ENCODE measurements at places on chromosomes 2 and 18.

DNA sequence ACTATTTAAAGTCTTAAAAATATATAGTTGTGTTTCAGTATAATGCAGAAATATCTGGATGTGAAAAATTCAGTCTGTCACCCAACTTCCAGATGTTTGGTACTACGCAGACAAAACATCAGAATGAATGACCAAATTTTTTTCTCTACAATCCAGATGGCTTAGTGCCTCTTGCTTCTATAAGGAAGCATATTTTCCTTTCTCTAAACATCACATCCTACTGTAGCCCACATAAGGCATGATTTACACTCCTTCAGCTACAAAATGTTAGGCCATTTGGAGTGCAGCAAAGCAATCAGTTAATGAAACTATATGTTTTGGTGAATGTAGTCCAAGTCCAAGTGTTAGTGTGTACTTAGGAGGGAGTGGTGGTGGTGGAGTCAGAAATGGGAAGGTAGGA is 162.9 kb upstream of the SIX2 start:
- no peak for DNase-seq

- no peak for DNase-seq
These were observed 10.7 kb downstream of the DBI start for GRCh38 chr2:119377294-119377992.

- DNase-seq, result no peak
These were observed 546.5 kb upstream of the KLHL29 start for GRCh38 chr2:22838461-22838860.

DNA sequence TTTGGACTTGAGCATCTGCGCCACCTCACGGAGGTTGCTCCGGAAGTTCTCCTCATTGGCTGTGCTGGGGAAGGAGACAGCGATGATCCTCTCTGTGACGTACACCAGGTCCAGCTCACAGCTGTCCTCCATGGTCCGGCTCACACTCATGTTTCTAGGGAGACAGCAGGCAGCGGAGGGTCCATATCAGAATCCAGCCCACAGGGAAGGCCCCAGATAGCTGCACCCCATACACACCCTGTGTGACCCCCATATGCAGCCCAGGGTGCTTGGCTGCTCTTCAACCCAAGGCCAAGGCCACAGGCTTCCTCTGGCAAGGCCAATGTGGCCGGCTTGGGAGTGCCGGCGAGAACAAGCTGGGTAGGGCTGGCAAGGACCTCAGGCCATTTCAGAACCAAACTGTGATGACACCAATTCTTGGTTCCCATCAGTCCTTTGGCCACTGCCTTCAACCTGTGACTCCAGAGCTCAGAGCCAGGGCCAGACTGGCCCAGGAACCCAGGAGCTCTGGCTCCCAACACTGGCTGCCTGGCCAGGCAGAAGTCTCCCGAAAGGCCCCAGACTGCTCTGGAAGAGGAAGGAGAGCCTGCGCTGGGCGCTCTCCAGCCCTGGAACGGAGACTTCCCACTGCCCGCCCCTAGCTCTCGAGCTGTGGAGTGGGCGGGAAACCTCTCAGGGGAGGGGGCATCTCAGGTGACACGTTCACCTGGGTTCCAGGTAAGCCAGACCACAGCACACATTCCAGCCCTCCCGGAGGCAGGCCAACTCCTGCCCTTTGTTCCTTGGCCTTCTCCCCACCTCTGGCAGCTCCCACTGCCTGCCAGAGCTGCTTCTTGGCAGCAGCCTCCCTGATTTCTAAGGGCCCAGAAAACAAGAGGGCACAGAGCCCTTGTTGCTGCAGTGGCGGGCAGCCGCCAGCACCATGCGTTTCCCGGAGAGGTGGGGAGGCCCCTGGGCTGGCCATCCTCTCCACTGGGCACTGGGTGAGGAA is 104.7 kb downstream of the TNS1 start:
- no peak for DNase-seq

GRCh38 chr2:230774348-230774951 is 61.8 kb downstream of the CAB39 start:
- no peak for DNase-seq

DNA sequence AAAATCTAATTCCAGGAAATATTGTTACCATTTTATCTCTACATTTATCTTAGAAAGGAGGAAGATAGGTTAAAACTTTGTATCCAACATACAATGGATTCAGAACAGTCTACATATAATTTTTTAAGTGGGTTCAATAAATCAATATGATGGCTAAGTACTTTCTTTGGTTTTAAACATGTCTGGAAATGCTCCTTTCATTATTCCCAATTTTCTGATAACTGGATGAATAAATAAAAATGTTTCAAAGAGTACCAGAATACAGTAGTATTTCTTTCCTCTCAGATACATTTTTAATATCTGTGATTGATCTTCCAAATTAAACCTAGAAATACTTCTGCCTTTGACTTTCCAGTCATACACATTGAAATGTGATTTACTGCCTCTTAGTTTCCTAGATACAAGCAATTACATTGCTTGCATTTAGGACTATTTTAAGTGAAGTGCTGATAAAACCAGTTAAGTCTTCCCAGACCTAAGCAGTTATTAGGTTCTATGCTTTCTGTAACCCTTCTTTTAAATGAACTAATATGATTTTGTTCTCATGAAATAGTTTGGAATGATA is 283.5 kb downstream of the CCDC178 start:
- DNase-seq, result peak; percentile 67

DNA sequence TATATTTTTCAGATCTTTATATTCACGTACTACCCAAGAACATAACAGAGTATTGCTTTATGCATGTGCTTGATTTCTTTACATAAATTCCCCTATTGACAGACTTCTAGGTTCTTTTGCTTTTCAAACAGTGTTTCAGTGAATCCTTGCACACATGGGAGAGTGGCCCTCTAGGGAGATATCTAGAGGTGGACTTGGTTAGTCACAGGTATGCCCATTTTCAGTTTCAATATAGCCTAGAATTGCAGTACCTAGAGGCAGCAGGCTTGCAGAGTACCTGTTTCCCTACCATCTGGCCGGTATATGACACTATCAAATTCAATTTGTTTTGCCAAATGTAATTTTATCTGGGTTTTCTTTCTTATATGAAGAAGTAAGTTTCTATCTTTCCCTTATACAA is 36.8 kb downstream of the EML6 start:
- no peak for DNase-seq

DNA sequence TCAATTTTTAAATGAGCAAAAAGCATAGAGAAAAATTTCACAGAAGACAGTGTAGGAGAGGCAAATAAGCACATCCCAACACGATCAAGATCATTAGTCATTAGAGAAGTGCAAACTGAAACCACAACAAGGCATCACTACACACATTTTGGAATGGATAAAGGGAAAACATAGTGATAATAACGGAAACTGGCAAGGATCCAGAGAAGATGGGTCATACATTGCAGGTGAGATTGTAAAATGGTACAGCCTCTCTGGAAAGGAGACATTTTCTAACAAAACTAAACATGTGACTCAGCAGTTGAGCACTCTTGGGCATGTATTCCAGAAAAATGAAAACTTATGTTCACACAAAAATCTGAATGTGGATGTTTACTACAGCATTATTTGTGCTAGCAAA is 98.3 kb upstream of the TMEM17 start:
- DNase-seq, result no peak

GRCh38 chr2:172372436-172372835 is 55.0 kb upstream of the ITGA6 start:
- peak; percentile 62 for DNase-seq

DNA sequence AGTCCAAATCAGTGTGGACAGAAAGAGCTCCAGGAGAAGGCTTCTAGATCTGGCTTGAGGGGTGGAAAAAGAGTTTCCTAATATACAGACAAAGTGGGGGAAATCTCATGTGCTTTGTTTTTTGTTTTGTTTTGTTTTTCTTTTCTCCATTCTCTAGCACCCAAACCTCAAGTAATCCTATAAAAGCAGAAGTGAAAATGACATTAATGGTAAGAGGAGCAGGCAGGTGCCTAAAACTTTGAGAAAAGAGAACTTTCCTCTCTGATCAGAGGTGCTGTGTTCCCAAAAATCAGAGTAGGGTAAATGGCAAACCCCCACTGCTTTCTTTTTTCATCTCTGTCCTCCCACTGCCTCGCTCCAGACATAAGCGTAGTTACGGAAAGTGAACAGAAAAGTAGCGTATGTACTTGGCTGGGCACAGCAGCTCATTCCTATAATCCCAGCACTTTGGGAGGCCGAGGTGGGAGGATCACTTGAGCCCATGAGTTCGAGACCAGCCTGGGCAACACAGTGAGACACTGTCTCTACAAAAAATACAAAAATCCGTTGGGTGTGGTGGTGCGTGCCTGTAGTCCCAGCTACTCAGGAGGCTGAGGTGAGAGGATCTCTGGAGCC is 77.8 kb downstream of the FAM161A start:
- no peak for DNase-seq

DNA sequence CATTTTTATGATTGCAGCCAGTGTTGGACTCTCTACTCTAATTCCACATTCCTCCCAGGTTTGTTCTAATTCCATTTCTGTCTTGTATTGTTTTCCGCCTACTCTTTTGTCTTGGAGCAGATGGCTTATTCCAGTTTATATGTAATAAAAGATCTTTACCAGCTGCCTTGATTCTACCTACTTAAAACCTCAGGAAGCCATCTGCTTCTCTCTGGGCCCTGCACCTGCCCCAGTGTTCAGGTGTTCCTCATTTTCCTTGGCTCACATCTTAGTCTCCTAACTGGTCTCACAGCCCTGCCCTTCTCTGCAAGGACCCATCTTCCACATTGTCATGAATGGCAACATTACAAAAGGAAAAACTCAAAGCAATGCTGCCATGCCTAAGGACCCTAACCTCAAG is 21.0 kb upstream of the IL37 start:
- no peak for DNase-seq

- no peak for DNase-seq
These were observed 54.6 kb upstream of the DSC1 start for GRCh38 chr18:31217038-31217849.

DNA sequence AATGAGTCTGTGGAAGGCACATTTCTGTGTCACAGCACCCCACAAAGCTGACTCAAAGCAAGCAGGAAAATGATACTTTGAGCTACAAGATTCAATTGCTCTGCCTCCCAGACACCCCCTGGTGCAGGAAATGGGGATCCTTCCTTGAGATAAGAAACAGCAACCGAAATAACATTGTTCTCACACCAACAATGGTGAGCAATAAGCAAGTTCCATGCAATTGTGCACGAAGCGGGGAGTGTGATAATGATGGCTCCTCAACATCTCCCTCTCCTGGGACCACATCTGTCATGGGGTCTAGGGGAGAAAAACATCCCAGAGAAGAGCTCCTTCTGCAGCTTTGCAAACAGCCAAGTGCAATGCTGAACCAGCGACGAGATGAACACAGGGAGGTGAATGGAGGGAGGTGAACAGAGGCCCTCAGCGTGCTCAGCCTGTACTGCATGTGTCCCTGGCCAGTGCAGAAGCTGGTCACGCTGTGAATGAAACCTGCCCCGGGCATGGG is 67.7 kb downstream of the PDCL3 start:
- DNase-seq, result no peak

DNA sequence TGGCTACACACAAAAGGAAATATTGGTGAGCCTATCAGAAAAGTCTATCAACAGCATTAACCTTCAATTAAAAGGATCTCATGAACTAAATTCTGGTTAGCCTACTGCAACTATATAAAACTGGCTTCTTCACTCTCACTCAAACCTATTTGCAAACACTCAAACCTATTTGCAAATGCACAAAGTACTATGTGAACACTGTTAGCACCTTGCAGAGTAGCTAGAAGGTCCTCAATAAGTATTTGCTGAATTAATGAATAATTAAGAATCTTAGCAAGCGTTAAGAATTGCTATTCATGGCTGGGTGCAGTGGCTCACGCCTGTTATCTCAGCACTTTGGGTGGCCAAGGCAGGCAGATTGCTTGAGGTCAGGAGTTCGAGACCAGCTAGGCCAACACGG is 150.3 kb downstream of the DTNB start:
- DNase-seq, result no peak

DNA sequence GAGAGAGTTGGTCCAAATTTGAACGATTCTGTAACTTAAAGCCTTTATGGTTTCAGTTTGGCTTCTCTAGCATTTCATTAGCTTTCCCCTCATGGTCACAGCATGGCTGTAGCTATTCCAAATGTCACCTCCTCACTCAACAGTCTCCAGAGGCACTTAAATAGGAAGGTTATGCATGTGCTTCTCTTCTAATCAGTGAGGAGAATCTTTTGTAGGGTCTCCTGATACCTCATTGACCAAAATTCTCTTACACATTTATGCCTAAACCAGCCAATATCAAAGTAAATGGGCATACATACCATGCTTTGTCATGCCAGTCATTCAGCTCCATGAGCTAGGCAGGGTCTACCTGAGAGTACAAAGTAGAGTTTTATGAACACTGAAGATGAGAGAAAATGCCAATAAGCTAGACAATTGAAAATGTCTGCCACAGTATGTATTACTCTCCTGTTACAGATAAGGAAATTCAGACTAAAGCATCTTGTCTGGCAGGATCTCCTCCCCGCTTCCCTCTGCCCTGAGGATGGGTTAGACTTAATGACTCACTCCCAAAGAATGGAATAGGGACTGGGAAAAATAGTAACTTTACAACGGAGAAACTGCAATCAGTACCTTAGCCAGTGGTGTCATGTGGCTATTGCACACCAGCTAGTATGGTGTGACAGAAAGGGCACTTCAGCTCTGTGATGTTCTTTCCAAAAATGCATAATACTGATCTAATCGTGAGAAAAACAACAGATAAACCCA is 15.4 kb downstream of the DSG2 start:
- DNase-seq, result no peak

GRCh38 chr18:66497351-66497750 is 106.5 kb downstream of the CDH19 start:
- no peak for DNase-seq

- no peak for DNase-seq
These were observed 23.4 kb upstream of the TANK start for GRCh38 chr2:161136696-161137324.

DNA sequence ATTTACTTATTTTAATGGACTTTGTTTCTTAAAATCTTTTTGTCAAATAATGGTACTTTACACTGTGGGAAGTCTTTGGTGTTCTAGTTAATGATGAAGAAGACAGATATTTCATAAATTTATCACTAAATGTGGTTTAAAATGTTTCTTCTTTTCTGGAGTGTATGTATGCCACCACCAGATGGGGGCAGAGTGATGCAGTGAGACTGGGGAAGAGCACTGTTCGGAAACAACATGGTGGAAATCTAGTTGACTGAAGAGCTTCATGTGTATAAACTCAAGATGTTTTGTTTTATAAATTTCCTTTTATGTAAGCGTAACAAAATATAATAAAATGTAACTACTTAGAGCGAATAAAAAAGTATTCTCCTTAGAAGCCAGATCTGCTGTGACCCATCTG is 195.1 kb downstream of the KCNE4 start:
- peak; percentile 19 for DNase-seq

GRCh38 chr2:129803032-129803431 is 176.4 kb upstream of the RAB6C start:
- no peak for DNase-seq

GRCh38 chr2:199982126-199982843 is 26.9 kb downstream of the MAIP1 start:
- DNase-seq, result no peak

DNA sequence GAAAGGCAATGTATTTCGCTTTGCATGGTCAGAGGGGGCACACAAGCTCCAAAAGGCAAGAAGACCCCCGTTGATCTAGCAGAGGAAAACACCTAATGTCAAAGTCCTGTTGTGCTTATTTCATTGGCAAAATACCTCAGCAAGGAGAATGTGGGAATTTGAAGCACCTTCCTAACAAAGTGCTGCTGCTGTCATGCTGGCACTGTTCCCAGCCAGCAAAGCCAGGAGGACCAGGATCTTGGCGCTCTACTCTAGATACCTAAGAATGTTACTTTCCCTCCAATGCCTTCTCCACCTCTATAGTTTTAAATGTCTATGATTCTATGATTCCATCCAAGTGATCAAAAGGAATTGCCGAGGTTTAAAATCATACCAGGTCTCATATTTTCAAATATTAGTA is 867.9 kb upstream of the POU3F3 start:
- no peak for DNase-seq

Data from SK-N-DZ (cell line).